ENCODE measurements at places on chromosomes 4 and X.

DNA sequence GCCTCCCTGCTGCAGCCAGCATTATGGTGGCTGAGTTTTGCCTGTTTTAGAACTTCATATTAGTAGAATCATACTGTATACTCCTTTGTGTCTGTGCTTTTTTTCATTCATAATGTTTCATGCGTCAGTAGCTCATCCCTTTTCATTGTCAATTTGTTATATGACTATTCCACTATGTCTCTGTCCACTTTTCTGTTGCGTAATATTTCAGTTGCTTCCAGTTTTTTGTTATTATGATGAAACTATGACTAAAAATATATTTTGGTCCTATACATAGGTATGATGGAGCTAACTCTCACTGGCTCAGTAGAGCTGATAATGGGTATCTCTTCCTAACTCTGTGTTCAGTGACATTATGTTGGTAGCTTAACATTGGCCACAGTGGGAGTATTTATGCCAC is 48.3 kb downstream of the DMP1 start:
- no peak for DNase-seq

DNA sequence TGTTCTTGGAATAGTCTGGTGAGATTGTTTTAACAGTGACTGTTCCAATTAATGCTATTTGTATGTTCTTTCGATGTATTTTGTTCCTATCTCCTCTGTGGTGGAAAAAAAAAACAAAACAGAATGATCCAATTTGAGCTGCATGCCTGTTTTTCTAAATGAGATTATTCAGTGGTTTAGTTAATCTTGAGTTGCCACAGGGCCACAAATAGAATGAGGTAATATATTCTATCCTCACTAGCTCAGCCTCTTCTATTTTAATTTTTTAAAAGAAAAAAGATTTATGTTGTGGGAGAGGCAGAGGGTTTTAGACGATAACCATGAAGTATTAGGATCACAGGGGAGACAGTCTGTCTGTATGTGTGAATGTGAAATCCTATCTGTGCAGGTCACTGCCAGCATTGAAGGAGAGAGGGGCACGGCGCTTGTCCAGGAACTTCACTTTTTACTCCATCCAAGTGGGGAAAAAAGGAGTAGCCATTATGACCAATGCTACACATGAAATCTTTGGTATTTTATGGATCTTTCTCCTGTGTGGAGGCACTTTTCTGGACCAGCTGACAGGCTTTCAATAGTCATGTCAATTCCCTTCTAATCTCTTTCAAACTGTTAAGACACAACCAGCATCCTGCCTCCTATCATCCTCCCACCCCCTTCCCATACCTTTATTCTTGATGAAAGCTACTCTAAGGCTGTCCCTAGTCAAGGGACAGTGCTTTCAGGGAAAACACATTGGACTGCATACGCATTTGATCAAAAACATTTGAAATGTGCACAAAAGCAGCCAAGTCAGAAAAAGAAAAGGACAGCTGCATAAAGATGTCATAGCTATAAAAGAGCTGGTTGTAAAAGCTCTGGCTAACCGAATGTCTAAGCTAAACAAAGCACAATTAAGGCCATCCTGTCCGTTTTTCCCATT is 1063.8 kb upstream of the INTU start:
- no peak for DNase-seq

GRCh38 chr4:73608689-73609594 is 11.3 kb downstream of the RASSF6 start:
- no peak for DNase-seq

DNA sequence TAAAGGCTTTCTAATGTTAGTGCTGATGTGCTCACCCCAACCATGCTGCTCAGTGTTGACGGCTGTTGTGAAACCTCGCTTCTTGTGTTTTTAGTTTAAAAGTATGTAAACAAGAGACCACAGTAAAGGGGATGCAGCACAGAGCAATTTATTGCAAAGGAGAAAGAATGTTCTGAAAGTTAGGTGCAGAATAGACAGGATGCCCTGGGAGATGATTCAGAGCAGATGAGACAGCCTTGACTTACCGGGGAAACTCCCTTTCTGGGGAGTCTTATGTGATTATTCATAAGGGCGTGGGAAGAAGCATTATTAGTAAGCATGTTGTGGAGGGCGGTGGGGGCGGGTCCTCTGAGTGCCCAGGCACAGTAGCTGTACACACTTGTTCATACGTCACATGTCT is 47.7 kb downstream of the EVC start:
- DNase-seq, result no peak

- DNase-seq, result no peak
Measured at GRCh38 chr4:7861440-7861881, 78.2 kb downstream of the AFAP1 start.

- no peak for DNase-seq
Measured at GRCh38 chr4:1024882-1025545, 13.6 kb downstream of the FGFRL1 start.

GRCh38 chr4:87031920-87032319 is 97.1 kb downstream of the AFF1 start:
- DNase-seq, result no peak

DNA sequence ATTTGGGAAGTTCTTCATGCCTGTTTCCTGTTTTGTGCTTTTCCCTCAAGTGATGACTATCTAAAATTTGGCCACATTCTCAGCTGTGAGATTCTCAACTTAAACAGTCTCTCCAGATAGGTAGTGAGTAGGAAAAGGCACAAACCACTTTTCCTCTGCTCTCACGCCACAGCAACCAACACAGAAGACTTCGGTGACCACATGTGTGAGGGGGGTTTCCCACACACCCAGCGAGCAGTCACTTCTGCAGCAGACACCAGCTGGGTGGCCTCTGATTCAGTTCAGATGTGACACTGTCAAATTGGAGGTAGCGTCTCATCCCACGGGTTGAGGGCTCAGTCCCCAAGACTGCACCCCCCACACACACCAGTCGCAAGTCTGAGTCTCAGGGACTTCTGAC is 25.1 kb upstream of the CLDN34 start:
- no peak for DNase-seq

DNA sequence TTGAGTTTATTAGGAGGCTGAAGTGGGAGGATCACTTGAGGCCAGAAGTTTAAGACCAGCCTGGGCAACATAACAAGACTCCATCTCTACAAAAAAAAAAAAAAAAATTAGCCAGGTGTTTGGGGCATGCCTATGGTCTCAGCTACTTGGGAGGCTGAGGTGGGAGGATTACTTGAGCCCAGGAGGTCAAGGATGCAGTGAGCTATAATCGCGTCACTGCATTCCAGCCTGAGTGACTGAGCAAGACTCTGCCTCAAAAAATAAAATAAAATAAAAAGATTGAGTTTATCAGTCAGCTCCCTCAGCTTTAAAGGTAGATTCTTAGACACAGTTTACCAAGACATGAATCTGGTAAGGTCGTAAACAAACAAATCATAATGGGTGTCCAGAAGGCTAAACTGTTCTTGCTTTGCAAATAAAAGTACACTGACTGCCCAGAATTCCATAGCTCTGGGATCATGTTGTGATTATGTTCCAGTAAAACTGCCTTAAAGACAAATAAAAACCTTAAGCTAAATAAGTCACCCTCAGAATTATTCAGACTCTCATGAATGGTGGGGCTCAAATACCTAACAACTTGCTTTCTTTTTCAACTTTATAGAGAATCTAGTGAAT is 18.7 kb downstream of the APOO start:
- DNase-seq, result no peak

DNA sequence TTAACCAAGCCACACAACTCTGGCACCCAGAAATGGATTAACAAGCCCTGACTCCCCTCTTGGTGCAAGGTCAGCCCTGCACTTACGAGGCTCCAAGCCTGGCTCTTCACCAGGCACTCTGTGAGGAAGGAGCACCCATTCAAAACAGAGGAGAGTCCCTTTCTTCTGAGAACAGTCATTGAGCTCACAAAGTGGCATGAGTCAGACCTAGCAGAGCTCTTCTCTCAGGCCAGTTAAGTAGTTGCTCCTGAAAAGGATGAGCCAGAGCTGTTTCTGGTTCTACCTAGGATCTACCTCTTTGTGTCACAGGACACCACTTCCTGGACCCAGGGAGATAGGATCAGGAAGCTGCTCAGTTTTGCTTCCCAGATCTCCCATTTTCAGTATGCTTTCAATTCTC is 48.2 kb downstream of the EVC2 start:
- no peak for DNase-seq

DNA sequence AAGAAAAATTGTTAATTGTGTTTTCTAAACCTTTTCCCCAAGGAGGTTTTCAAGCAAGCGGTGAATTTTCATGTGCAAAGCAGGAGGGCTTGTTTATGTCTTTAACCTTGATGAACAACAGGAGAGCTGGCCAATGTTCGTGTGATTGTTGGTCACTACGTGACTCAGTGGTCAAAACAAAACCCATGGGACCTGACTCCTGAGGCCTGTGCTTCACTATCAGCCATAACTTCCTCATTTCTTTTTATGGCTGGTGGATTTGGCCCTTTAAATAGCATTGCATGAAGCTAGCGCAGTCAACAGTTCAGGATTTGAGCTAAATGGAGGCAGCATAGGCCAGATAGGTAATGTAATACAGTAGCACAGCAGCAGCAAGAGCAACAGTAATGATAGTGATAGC is 80.5 kb downstream of the MID1IP1 start:
- no peak for DNase-seq

DNA sequence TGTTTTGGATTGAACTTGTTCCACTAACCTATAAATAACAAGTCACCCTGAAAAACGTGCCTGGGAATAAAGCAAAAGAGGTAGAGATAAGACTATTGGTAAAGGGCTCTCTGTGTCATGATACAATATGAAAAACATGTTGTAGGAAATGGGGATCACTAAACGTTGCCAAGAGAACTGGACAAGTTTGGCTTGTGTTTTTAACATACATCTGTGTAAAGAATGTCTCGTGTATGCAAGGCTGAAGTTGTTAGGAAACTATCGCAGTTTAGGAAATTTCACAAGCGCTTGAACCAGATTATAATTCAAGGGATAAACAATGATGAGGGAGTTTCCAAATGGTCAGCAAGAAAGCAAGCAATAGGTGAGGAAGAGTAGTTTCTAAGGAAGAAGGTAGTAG is 655.8 kb downstream of the PCDH7 start:
- no peak for DNase-seq

GRCh38 chrX:84205276-84205675 is 17.3 kb upstream of the RPS6KA6 start:
- DNase-seq, result no peak

- no peak for DNase-seq
Measured at GRCh38 chr4:53899586-53900270, 164.7 kb downstream of the CHIC2 start.

GRCh38 chrX:72313707-72314641 is 8.3 kb upstream of the CITED1 start:
- no peak for DNase-seq

- no peak for DNase-seq
Measured at GRCh38 chr4:7759216-7759615, 180.4 kb downstream of the AFAP1 start.

DNA sequence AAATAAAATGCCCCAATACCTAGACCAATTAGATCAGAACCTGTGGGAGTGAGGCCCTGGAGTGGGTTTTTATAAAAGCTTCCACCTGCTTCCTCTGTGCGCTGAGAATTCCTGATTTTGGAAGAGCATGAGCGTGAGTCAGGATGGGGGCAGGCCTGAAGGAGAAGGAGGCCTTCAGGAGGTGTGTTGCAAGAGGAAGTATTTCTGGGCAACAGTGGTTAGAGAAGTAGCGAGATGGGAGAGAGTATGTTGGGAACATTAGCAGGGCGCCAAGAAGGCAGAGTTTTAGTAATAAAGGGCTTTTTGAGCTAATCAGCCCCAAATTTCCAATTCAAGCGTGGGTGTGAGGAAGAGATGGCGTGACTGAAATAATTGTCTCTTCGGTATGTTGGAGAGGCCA is 349.8 kb downstream of the UNC5C start:
- DNase-seq, result no peak

GRCh38 chr4:180058691-180059215 is 2184.4 kb upstream of the TENM3 start:
- DNase-seq, result peak; percentile 4

DNA sequence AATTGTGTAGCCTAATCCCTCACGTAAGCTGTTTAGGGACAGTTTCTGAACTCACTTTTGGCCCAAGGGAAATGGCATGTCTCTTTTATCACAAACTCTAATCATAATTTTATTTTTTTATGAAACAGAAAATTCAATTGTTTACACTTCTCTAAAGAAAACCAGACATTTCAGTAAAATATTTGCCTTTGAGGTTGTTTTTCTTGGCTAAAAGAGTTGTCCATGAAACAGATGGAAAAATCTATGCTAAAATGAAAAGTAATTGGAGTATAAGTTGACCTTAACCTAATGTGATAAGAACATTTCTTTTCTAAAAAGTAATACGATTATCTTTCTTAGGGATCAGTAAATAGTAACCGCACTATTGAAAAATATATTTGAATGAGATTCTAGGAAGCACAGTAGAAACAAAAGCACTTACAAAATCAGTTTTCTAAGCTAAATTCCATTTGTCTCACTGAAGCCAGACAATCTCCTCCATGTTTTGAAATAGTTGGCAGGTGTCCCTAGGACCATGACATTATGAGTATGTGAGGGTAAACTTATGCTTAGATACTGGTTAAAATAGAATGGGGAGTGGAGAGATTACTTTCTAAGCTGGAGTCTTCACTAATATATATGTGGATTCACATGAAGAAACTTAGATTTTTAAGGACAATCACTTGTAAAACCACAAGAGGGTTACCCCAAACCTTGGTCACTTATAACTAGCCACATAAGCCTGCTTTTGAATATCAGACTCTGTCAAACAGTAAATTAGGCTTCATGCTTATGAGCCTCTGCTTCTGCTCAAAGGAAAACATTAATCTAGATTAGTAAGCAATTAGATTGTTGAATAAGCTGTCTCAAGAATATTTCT is 20.1 kb upstream of the TET2 start:
- no peak for DNase-seq

DNA sequence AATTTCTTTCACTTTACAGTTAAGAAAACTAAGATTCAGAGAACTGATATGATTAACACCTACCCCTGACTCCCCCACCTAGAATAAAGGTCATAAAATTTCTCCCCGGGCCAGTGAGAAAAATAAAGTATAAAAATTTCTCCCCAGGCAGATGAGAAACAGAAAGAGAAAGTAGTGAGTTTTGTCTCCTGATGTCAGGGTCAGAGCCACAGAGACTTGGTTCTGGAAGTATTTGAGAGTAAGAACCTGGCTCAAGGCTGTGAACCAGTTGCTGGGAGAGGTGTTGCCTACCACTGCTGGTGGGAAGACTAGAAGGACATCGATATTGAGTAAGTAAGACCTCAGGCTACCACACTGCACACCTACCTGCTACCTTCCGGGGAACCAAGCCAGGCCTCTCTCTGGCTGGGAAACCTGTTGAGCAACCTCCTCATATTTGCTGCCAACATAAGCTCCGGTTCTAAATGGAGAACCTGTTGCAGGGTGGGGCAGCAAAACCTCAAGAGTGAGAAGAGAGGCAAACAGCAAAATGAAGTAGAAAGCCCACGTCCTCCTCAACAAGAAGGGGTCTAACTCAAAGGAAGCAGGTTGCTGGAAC is 104.2 kb upstream of the PUDP start:
- peak; percentile 2 for DNase-seq

GRCh38 chr4:161629694-161630441 is 533.9 kb downstream of the FSTL5 start:
- DNase-seq, result no peak

GRCh38 chr4:106869551-106869950 is 166.6 kb downstream of the DKK2 start:
- DNase-seq, result no peak

All from HuH-7.5 (cell line).